ENCODE measurements at places on chromosomes 6 and 20. TPM values are rescaled to one million over a fixed set of nuclear protein-coding genes. Genes with fewer than 3 reads are reported as not detected.

The ELOVL4 gene
- 13.7 TPM for total RNA-seq

The SPATA25 gene
- total RNA-seq, result 1.00 TPM

The BMP7 gene
- total RNA-seq, result not detected

The PRRT1 gene
- total RNA-seq, result not detected

The IL20RA gene
- total RNA-seq, result 4.3 TPM

The AFDN gene
- total RNA-seq, result 195 TPM

The CHMP4B gene
- 18.5 TPM for total RNA-seq

The CLPSL1 gene
- total RNA-seq, result not detected

The SCUBE3 gene
- total RNA-seq, result not detected

The FAM209B gene
- total RNA-seq, result not detected

The KCNK15 gene
- 0.14 TPM for total RNA-seq

The BHLHE23 gene
- not detected for total RNA-seq

The RNF182 gene
- total RNA-seq, result 0.07 TPM

The ESF1 gene
- 26.3 TPM for total RNA-seq

The FNDC11 gene
- 0.43 TPM for total RNA-seq

The KCNK5 gene
- under 0.01 TPM for total RNA-seq

The VEGFA gene
- total RNA-seq, result 779 TPM

The ENPP3 gene
- total RNA-seq, result 0.07 TPM

The COL12A1 gene
- 34.9 TPM for total RNA-seq

The PREX1 gene
- total RNA-seq, result 0.34 TPM

The TRIM15 gene
- total RNA-seq, result not detected

The ZNF165 gene
- total RNA-seq, result 7.5 TPM

The HSF2 gene
- 16.0 TPM for total RNA-seq

The ANGPT4 gene
- not detected for total RNA-seq

The ZBTB46 gene
- 1.7 TPM for total RNA-seq

The NMBR gene
- under 0.01 TPM for total RNA-seq

The KCNQ2 gene
- not detected for total RNA-seq

The SMOC2 gene
- total RNA-seq, result 0.14 TPM

The MYB gene
- total RNA-seq, result under 0.01 TPM

The RAET1G gene
- total RNA-seq, result 65.6 TPM

The RBPJL gene
- not detected for total RNA-seq

The CNKSR3 gene
- total RNA-seq, result 6.5 TPM

The CALHM6 gene
- total RNA-seq, result 0.68 TPM

The COL11A2 gene
- under 0.01 TPM for total RNA-seq

The RAD21L1 gene
- total RNA-seq, result not detected

The KIAA1755 gene
- total RNA-seq, result not detected

The GPR6 gene
- total RNA-seq, result not detected

The EPHA7 gene
- under 0.01 TPM for total RNA-seq

The PAX1 gene
- not detected for total RNA-seq

The SULF2 gene
- total RNA-seq, result 540 TPM

The INSM1 gene
- not detected for total RNA-seq

The VGLL2 gene
- not detected for total RNA-seq

The VNN1 gene
- total RNA-seq, result 0.50 TPM

The MCCD1 gene
- not detected for total RNA-seq

The RIPPLY2 gene
- not detected for total RNA-seq

The TAGAP gene
- total RNA-seq, result 0.34 TPM

The ARHGAP40 gene
- total RNA-seq, result 0.68 TPM

The SLC25A27 gene
- total RNA-seq, result 11.7 TPM

The SLC17A3 gene
- not detected for total RNA-seq

The APCDD1L gene
- total RNA-seq, result under 0.01 TPM

Data from nasal cavity respiratory epithelium epithelial cell of viscerocranial mucosa (primary cell).